Stimulated activated CD4-positive, alpha-beta T cell treated with anti-CD3 and anti-CD28 coated beads, Interleukin-4, amount 100 ng/mL, for 4 hours (primary cell): ENCODE measurements at places on chromosomes 16 and 17.

- no peak for DNase-seq
Measured at GRCh38 chr17:43482103-43483012, 1.4 kb upstream of the DHX8 start.

GRCh38 chr16:56019274-56019673 is 144.1 kb upstream of the CES5A start:
- DNase-seq, result no peak

DNA sequence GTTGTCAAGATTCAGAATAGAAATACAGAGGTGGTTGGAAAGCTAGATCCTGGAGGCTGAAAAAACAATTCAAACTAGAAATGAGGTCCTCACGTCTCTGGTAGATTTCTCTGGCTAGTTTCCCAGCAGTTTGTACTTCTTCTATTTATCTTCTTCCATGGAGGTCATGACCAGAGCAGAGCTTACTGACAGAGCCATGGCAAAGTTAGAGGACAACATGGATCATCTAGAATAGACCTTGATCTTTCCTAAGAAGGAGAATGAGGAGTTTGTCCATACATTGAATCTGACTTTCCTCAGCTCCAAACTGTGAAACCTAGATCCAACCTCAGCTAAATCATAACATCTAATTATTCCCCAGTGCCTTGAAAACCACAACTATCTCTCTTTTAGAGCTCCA is 900.8 kb upstream of the GOT2 start:
- no peak for DNase-seq

DNA sequence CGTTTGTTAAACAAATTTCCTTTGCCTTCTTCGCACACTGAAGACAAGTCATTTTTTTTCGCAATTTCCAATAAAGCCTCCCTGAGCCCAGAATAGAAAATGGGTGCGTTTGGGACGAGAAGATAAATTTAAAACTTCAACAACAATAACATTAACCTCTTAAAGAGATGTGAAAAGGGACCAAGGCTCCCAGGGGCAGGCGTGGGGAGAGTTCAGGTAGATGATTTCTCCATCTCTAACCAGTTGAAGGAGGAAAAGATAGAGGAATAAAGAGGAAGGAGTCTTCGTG is 1.3 kb upstream of the HOXB4 start:
- no peak for DNase-seq

DNA sequence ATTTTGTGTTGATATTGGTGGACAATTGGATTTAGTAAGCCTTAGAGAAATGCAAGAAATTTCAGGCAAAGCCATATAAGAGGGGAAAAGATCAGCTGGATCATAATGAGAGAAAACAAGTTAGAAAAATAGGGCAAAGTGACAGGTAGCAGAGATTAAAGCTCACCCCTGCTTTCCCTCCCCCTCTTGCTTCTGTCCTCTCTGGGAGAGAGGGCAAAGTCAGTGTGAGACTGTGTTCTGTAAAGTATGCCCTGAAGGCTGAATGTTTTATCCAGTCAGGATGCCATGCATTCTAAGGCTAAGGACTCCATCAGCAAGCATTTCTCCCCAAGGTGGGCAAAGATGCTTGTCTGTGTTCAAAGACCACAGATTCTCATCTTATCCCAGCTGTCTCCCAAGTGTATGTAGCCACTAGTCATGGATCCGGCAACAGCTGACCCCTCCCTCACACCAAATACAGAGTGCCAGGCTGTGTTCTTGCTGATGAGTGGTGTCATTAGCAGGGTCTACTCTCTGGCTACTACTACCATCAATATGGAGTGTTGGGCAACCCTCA is 136.2 kb upstream of the DNAH9 start:
- DNase-seq, result no peak
